Uterus (tissue), 4 donors: ENCODE measurements at places on chromosomes 11 and 22. TPM values are rescaled to one million over a fixed set of nuclear protein-coding genes. Genes with fewer than 3 reads are reported as not detected.

- no peaks in the 10 kb centered on the region for H3K36me3 ChIP-seq
- H3K4me3 ChIP-seq: no peak overlapping the region
- no peaks in the 10 kb centered on the region for H3K27me3 ChIP-seq
- H3K4me1 ChIP-seq: peaks cover 6% of the 10 kb centered on the region
- H3K27ac ChIP-seq: peak overlapping the region; percentile 45
Measured at GRCh38 chr11:12148882-12149281, 38.5 kb downstream of the MICAL2 start.

The NAA40 gene
- total RNA-seq: 17.8 TPM

GRCh38 chr22:37244114-37244921 is at the start of gene RAC2:
Gene RAC2 (minus strand): TSS chr22:37244269. CDS start chr22:37244148, 121 bp downstream.
- no peak within 1 kb of the TSS for H3K4me3 ChIP-seq
- peak; percentile 26 for DNase-seq
- H3K27me3 ChIP-seq: no peaks in the 10 kb centered on the region
- no peaks in the 10 kb centered on the region for H3K36me3 ChIP-seq

The GAL3ST1 gene
- 6.6 TPM for total RNA-seq
